Caco-2 (cell line): ENCODE measurements at places on chromosomes 1 and 21. TPM values are rescaled to one million over a fixed set of nuclear protein-coding genes. Genes with fewer than 3 reads are reported as not detected.

Gene CD160
- 0.16 and 0.20 TPM in 2 replicates for total RNA-seq

Gene CELA2B
- not detected in 2 replicates for total RNA-seq

Gene AKR7A3
- total RNA-seq, result 2.4 and 2.8 TPM in 2 replicates

Gene GTF2B
- 15.5 and 17.5 TPM in 2 replicates for total RNA-seq

Gene INSRR
- not detected in 2 replicates for total RNA-seq

Gene CFHR4
- not detected in 2 replicates for total RNA-seq

Gene PAX7
- 0.18 TPM in 1 of 2 replicates, not detected in the other for total RNA-seq
